ENCODE measurements at places on chromosomes 16 and 17.

GRCh38 chr17:28118362-28118761, 75.9 kb downstream of the NLK start:
- no peak for DNase-seq

DNA sequence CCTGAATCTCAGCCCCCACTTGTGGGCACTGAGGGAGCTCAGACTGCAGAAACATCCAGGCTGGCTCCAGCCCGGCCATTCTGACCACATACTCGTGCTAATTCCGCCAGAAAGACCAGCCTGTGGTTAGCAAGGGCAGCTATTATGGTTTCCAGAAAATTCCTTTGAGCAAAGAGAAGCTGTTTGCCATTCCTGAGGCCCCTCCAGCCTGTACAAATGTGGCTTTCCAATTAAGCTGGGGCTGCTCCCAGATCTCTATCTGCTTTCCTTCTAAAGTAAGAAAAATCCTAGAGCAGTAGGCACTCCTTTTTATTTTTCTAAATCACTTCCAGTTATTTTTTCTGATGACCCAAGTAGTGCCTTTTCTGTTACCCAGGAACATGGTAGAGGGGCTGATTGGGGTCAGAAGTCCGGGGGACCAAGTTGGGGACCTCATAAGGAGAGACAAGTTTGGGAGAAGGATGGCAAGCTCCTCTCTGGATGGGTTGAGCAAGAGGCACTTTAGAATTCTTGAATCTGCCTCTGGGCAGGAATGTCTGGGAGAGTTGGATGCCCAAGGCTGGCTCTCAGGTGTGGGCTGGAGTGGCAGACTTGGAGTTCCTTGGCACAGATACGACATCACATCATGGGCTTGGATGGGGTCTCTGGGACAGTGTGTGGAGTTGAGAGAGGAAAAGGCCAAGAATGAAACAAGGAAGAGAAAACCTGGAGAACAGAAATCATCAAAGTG, 83.3 kb upstream of the TNRC6C start:
- no peak for DNase-seq

DNA sequence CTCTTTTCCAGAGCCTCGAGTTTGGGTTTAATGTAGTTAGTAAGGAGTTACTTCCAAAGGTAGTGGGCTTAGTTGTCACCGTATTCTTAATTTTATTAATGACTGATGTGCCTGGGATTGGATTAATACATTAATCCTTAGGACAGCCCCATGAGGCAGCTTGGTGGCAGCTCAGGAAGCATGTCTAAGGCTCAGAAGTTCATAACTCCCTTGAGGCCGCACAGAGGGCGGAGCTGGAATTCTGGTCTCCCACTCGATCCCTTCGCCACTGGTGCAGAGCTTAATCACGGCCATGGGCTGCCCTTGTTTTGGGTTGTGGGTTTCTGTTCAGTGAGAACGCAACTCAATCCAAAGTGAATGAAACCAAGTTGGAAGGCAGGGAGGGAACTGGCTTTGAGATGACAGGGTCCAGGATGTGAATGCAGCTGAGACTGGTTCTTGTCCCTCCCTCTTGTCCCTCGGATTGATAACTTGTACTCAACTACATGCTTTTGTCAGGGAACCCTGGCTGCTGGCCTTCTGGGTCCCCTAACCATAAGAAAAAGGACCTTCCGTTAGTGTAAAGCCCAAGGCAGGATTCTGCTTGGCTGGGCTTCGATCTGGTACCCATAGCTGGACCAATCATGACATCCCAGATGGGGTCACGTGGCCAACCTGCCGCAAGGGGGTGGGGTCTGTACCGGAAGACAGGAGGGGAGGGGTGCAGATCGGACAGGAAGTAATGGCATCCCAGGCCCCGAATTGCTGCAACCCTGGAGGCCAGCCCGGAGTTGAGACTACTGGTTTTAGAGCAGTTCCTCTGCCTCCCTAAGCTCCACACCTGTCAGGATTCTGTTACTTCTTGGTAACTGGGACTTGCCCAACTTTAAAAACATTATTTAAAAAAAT, 45.4 kb downstream of the SNX20 start:
- DNase-seq, result no peak

DNA sequence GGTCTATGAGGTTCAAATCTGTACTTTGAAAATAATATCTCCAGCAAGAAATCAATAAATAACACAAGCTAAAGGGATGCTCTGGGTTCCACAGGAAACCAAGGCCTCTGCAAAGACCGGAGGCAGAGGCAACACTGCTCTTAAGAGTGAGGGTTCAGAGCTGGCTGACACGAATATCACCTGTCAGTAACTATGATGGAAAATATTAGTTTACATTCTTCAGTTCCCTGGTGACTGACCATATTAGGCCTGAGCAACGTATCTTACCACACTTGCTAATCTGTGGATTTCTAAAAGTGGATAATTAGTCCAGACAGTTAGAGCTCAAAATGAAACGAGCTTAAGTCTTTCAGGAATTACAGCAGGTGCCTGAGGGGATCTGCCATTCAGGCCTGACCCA, 459.3 kb downstream of the HS3ST3B1 start:
- no peak for DNase-seq

DNA sequence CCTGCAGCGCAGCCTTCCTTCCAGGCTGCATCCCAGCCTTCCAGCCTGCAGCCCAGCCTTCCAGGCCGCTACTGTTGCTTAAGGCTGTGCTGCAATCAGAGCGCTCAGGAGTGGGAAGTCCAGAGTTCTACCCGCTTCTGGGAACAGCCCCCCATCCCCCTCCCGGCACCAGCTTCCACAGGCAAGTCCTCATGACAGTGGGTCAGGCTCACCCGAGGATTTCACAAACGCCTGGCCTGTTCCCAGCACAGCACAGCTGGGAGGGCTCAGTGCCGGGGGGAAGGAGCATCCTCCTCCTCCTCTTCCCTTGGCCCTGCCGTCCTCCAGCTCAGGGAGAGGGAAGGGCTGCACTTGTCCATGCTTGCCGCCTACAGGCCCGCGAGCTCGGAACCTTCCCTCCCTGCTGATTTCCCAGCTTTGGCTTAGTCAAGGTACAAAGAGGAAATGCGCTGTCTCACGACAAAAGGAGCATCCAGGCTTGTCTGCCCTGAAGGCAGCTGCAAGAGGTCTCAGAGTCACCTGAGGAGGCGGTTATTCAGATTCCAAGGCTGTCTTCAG, 8.3 kb downstream of the SOCS3 start:
- no peak for DNase-seq

DNA sequence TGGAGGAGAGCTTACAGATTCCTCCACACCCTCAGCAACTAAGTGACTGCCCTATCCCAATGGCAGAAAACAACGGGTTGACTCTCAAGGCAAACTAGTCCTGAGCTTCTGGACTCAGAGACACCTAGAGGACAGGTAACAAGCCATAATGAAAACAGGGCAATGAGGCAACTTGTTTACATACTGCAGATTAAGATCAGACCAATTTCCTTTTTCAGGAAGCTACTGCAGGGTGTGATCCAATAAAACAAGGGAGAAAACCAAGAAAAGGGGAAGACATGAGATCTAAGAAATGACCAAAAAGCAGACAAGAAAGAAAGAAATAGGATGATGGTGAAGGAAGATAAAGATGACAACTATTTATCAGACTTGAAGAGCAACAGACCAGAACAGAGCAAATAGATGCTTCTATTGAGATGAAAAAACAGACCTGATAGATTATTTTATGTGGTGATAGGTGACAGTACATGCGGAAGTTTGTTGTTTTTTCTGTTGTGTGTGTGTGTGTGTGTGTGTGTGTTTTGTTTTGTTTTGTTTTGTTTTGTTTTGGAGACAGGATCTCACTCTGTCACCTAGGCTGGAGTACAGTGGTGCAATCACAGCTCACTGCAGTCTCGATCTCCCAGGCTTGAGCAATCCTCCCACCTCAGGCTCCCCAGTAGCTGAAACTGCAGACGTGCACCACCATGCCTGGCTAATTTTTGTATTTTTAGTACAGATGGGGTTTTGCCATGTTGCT, 120.7 kb downstream of the GAS7 start:
- DNase-seq, result no peak

DNA sequence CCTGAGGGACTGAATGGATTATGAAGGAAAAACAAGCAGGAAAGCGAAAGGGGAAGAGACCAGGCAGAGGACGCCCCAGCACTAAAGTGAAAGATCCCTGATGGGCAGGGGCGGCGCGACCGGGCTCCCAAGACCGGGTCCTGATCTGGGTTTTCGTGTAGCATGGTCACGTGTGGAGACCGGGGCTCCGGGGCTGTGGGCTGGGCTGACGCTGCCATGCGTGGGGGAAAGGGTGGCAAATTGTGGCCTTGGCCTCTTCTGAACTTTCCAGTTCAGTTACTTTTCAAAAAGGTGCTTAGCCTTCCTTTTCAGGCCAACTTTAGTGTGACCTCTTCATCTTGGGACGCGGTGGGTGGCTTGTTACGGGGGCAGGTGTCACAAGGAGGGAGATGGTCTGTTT, 57.5 kb downstream of the METRNL start:
- no peak for DNase-seq

GRCh38 chr16:2767140-2767731, 9.8 kb downstream of the ELOB start:
- no peak for DNase-seq

GRCh38 chr16:10737068-10737625, 6.5 kb upstream of the NUBP1 start:
- peak; percentile 15 for DNase-seq

DNA sequence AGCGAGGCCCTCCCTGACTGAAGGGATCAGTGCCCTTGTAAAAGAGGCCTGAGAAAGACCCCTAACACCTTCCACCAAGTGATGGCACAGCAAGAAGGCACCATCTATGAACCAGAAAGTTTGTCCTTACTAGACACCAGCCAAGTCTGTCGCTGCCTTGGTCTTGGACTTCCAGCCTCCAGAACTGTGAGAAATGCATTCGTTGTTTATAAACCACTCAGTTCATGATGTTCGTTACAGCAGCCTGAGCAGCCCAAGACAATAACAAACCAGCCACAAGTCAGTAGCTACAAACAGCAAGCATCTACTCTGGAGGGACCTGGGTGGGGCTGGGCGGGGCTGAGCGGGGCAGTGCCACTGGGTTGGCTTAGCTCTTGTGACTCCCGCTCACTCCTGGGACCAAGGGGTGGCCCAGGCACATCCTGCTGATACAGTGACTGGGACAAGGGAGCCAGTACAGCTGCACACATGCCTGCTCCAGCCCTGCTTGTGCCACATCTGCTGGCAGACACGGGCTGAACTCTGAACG, 234.9 kb downstream of the IRF8 start:
- no peak for DNase-seq

DNA sequence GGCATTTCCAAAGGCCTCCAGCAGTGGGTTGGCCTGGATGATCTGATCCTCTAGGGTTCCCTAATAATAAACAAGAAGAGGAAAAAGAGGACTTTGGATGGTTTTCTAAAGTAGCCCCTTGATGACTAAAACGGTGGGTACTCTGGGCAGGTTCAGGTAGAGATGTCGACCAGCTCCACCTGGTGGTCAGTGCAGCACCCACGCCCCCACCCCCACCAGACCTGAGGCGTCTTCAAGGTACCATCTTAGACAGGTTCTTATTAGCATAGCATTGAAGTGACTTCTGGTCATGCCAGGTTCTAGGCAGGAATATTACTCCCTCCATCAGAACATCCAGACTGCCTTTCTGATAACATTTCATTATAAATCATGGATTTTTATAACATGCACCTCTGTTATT, 15.0 kb downstream of the MYH13 start:
- DNase-seq, result no peak

DNA sequence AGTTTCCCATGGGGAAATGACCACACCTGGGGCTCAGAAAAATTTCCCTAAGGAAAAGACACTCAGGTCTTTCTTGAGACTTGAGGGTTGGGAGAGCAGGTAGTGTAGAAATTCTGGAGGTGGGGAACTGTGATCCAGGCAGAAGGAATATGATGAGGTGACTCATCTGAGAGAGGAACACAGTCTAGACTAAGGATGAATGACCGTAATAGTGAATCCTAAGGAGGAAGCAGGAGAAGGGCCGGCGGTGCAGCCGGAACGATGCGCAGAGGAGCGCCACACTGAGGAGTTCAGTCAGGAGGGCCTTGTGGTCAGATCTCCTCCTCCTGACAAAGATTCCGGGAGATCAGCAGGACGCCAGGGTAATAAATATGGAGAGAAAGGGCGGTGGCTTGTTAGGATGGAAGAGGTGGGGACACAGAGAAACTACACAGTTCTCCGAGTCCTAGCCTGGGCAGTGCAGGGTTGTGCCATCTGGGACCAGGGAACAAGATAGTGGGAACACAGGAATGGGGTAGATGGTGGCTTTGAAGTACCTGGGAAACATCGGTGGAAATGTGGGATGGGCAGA, 135.6 kb downstream of the PARN start:
- no peak for DNase-seq

DNA sequence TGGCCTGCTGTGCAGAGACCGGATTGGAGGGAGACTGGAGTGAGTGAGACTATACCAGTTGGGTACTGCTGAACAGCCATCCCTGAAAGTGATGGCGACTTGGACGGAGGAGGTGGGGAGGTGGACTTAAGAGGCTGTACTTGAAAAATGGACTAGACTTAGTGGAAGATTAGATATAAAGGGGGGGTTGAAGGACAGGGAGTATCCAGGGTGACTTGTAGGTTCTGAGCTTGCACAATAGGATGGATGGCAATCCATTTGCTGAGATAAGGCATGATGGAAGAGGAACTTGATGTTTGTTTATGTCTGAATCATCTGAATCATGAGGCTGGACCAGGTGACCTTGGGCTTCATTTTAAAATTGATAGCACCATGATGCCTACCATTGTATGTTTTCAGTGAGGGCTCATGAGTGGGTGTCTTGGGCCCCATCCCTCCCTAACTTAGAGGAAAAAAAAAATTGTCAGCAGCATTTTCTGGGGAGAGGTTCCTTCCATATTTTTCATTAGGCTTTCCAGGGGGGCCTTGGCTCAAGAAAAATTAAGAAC, 41.2 kb downstream of the PRKCA start:
- DNase-seq, result no peak

GRCh38 chr16:3767333-3767986, 50.1 kb upstream of the TRAP1 start:
- no peak for DNase-seq

- no peak for DNase-seq
These were observed 87.3 kb downstream of the SPECC1 start for GRCh38 chr17:20096430-20096829.

- no peak for DNase-seq
These were observed 6.8 kb upstream of the NXN start for GRCh38 chr17:986322-986929.

- DNase-seq, result no peak
These were observed 287.5 kb downstream of the IRX3 start for GRCh38 chr16:53998966-53999522.

GRCh38 chr16:9860876-9861275, 321.4 kb downstream of the GRIN2A start:
- DNase-seq, result no peak

DNA sequence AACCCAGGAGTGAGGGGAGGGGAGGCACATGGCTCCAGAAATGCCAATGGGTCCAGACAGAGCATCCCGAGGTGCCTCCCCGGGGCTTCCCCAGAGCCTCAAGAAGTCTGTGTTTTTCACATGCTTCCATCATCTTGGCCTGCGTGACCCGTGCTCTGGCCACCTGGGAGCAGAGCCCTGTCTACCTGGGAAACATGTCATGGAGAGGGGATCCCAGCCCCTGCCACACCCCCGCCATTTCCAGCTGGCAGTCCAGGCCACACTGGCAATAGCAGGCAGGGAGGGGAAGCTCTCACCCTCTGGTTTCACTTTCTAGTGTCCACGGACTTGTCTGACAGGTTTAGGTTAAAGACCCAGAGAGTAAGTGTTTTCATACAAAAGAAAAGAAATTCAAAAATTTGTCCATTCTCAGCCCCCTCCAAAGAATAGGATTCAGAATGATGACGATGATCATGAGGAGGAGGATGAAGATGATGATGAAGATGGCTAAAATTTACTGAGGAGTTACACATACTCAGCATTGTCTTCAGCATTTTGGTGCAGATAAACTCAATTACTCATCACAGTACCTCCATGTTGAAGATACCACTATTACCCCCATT, 9.0 kb downstream of the SMIM5 start:
- no peak for DNase-seq

GRCh38 chr17:8152112-8152775, at the start of gene PER1:
PER1 (minus strand) TSS chr17:8152404; CDS start chr17:8150706, 1,698 bp downstream.
- peak; percentile 59 for DNase-seq
